ENCODE measurements at places on chromosomes 2 and 18. TPM values are rescaled to one million over a fixed set of nuclear protein-coding genes. Genes with fewer than 3 reads are reported as not detected.
A peak's percentile ranks its signal among the peaks of the same experiment; 100 is the strongest.

Gene MSTN
- total RNA-seq: 0.09 TPM

Gene EFR3B
- 0.09 TPM for total RNA-seq

Gene SRSF7
- total RNA-seq: 275 TPM

Gene GALNT14
- 4.6 TPM for total RNA-seq

Gene PELI1
- total RNA-seq: 16.3 TPM

- DNase-seq: no peak
These were observed 149.4 kb upstream of the ID2 start for GRCh38 chr2:8532438-8532837.

DNA sequence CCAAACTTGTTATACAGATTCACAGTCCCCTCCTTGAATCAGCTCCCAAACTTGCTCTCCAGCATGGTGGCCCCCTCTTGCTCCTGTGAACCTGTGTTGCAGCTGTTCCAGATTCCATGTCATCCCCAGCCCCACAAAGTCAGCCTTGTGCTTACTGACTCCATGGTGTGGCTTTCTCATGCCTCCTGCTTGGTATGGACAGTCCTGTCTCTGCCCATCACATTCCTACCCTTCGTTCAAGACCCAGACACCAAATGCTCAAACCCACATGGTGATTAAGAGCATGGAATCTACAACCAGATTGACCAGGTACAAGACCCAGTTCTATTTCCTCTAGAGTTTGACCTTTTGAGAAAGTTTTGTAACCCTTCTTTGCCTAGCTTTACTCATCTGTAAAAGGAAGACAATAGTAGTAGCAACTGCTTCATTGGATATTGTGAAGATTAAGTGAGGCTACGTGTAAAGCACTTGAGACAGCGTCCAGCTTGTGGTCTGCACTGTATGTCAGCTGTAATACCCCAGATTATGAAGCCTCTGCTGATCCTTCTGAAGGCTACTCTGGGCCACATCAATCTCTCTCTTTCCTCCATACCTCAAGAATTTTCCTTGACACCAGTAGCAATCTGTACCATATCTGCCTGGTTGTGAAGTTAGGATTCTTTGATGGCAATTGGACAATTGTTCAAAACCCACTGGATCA lies 146.4 kb upstream of the HAAO start:
- DNase-seq: no peak

- DNase-seq: peak; percentile 36
These were observed 95.9 kb downstream of the AOX1 start for GRCh38 chr2:200681697-200682096.

DNA sequence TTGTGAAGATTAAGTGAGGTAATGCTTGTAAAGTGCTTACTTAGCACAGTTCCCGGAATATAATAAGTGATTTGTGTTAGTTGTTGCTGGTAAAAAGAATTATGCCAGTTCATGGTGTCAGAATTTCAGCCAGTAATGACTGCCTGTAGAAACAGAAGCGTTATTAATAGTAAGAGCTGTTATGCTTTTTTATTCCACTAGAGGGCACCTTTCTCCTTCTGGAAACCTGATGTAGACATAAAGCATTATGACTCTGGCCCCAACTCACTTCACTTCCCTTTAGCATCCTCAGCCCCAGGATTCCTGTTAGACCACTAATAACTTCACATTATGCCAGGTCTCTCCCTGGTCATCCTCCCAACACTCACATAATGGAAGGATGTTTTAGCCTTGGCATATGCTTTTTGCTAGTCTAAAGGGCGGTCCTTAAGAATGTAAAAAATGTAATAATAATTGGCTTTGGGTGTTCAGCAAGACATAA lies 34.9 kb downstream of the C18orf54 start:
- DNase-seq: peak; percentile 71

DNA sequence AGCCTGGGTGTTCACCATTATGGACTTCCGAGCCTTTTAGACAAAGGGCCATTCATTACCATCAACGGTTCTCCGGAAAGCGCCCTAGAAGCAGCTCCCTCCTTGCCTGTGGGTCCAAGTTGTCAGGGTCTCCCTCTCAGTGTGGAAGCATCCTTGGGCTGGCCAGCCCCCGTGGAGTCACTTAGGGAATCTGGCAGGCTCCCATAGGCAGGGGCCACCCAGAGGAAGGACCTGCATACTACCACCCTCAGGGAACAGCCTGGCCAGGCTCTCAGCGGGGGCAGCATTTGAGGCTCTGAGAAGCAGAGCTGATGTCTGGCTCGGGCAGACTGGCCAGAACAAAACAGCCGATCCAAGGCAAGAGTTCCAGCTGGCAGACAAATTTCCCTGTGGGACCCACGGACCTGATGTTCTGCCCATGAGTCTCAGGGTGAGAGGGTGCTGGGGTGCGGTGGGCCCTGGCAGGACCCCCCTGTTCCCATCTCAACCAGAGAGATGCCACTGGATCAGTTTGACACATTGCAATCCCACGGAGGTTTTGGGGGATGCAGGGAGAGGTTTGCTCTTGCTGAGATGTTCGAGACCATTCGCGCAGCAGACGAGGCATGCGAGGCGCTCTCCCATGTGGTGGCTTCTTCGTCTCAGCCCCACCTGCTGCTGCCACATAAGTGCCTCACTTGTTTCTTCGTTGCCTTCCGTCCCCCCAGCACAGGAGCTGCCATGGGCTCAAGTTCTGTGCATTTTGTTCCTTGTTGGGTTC lies 56.9 kb downstream of the ACKR3 start:
- DNase-seq: no peak

DNA sequence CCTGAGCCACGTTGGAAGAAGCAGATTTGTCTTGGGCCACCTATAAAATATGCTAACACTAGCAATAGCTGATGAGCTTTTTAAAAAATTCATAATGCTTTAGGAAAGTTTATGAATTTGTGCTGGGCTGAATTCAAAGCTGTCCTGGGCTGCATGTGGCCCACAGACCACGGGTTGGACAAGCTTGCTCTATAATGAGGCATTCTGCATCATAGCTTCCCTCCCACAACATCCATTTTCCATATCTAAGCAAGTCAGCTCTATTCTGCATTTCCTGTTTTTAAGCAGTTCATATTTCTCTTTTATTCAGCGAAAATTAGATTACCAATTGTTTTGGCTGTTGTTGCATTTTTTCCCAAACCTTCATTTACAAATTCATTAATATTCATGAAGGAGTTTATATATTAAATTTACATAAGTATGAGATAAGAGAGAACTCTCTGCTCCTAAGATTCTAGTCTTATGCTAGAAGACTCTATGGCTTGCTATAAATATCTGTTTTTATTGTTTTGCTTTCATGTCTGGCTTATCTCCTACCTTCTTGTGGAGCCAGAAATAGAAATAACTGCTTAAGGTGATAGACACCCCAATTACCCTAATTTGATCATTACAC lies 114.5 kb upstream of the HNRNPA3 start:
- no peak for DNase-seq

DNA sequence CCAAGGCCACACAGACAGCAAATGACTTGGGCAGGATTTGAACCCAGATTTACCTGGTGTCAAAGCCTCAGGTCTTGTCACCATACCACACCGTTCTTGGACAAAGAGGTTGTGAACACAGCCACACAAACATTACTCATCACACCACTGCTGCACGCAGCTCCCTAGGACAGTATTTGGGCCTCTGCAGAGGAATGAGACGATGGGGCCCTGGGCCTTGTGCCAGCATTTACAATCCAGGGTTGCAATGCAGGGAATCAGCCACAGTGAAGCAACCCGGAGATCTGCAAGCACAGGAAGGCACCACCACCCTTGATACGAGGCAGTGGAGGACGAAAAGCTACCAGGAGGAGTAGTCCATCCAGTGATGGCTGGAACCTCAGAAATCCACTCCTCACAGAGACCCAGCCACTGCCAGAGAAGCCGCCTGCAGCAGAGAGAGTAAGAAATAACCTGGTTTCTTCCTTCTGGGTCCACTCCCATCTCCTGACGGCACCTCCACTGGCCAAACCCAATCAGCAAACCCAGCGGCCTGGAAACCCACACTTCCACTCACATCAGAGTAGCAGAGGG lies 3.7 kb upstream of the MTCL1 start:
- DNase-seq: peak; percentile 80

DNA sequence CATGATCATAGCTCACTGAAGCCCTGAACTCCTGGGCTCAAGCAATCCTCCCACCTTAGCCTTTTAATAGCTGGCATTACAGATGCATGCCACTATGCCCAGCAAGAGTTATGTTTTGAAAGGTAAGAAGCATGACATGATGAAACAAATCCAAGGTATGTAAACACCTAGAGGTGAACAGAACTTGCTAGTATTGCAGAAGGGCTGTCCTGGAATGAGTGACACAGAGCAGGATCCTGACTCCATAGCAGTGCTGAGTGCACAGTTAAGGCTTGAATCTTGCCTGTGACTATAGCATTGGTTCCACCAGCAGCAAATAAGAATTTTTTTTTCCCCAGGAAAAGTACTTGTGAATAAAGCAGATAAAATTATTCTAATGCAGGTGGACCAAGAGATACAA lies 309.5 kb downstream of the PIK3C3 start:
- no peak for DNase-seq

DNA sequence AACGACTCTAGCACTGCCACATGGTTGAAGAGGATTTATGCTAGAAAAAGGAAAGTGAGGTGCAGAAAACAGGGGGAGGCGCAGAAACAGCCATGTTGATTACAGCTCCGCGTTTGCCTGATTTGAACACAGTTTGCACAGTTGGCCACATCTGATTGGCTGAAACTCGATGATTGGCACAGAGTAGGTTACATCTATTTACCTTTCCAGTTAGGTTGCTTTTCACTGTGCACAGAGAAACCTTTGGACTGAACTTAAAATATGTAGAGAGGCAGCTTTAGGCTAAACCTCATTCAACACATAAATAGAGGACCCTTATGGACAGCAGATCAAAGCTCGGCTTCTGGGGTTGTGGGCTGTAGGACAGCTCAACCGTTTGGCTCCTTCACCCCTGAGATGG lies 153.7 kb upstream of the APCDD1 start:
- DNase-seq: no peak

DNA sequence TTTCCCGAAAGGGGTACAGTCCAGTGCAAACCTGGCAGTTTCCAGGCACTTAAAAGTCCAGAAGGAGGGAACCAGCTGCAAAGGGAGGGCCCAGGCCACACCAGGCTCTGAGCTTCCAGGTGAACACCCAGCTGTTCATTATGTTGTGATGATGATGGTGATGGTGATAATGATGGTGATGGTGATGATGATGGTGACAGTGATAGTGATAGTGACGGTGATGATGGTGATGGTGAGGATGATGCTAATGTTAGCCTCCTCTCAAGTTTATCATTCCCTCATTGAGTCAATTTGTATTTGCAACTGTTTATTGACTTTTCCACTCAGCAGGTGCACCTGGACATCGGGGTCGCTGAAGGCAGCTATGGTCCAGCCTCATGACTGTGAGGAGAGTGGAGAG lies 199.4 kb upstream of the ID2 start:
- DNase-seq: no peak

DNA sequence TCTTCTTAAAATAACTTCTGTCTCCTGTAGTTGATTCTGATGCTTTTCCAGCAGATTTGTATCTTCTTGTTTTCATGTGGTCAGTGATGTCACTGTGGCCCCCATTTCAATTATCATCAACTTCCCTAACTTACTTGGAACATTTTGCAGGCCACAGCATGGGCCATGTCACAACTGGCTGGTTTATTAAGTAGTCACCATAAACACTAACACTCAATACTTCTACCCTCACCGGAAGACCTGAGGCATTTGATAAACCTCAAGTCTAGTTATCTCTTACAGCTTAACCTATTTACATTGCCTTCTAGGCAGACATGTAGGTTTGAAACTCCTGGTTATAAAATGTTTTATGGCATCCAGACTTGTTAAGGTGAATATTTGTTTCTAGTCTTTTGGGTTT lies 37.4 kb upstream of the PROKR1 start:
- no peak for DNase-seq

DNA sequence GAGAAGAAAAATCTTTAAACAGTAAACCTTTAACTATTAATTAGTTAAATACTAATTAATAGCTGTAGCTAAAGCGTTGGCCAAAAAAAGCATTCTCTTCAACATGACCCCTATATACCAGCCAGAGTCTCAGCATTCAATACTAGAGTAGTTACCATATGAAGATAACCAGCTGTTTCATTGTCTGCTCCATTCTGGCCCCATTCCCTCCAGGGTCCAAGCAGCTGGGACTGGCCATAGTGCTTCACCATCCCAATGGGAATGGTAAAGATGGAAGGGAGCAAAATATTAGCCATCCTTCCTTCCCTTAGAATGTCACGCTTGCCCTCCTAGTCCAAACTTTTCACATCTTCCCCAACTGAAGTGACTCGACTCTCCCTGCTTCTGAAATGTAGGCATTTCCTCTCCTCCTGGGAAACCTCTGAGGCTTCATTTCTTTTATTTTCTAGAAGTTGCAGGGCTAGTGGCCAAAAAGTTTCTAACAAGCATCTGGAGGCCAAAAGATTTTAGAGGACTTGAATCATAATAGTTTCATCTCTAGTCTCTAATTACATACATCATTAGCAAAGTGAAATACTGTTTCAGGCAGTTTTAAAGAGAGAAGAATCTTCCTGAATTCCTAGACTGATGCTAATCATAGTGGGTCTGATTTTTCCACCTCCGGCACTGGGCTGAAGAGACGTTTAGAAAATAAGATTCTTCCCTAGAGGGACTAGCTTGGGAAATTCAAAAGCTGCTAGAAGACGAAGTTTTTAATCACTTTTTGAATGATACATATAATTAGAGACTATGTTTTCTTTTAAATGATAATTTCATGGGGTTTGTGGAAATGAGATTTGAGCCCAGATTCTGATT lies 52.7 kb downstream of the CCDC68 start:
- DNase-seq: no peak

DNA sequence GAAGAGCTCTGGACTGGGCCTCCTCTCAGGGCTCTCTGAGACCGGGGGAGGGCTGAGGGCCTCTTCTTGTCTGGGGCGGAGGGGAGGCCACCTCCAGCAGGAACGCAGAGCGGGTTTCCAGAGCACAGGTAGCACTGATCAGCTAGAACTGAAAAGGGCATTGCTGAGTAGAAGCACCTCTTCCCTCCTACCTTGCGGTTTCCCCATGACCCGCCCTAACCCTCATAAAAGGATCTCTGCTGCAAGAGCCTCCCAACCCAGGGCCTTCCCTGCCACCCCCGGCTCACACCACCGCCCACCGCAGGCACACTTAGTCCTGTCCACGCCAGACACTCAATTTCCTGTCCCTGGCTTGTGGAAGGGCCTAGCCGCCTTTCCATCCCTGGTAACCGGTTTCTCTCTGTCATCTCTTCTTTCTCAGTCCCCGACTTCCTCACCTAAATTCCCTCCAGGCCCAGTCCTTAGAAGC lies 966 bp downstream of the ADCY3 start:
- peak; percentile 54 for DNase-seq

DNA sequence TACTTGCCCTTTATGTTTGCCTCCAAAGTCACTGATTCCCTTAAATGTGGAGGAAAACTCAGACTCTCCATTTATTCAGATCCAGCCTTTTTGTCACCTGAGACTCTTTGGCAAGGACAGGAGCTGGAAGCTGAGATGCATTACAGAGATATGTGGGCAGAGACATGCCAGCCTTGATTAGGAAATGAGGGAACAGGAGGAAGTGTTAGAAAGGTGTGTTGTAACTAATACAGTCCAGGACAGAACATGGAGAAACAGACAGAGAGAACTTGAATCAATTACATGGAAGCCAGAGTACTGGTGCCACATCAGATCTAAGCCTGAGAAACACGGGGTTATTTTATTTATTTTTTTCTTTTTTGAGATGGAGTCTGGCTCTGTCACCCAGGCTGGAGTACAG lies 79.0 kb downstream of the SP100 start:
- no peak for DNase-seq

All from MCF 10A (cell line).